ENCODE measurements at places on chromosomes 11 and 22.

DNA sequence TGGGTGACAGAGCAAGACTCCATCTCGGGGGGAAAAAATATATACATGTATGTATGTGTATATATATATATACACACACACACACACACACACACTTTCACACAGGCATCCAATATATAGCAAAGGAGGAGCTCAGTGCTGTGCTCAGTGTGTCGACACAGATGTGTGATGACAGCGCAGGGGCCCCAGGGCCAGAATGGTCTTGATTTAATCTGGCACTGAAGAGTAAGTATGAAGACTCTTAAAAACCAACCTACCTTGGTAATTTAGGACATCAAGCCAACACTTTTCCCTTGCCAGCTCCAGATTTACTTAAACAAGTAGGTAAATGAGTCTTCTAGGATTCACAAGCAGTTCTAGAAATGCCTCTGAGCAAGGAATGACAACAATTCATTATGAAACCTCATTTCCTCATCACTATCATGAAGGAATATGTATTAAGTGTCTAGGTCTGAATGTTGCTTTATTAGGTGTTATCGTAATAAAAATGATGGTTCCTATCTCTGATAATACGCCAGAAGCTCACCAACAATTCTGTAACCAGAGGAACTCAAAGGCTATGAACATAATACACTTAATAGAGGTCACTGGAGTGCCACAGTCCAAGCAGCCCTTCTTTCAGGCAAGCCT lies 71.5 kb downstream of the SGSM3 start:
- DNase-seq = no peak

DNA sequence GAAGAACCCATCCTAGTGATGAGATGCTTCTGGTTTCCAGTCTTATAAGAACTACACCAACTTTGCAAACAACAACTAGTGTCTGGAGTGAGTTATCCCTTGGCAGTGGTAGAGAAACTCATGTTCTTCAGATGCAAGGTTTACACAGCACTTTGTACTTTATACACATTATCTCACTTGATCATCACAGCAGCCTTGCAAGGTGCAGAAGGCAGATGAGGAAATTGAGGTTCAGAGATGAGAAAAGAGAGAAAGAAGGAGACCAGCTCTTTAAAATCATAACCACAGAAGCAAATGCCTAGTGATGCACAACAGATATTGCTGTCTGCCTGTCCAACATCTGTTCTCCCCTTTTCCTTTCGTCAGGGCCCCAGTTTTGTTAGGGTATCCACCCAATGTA lies 16.7 kb upstream of the CD44 start:
- DNase-seq = no peak

DNA sequence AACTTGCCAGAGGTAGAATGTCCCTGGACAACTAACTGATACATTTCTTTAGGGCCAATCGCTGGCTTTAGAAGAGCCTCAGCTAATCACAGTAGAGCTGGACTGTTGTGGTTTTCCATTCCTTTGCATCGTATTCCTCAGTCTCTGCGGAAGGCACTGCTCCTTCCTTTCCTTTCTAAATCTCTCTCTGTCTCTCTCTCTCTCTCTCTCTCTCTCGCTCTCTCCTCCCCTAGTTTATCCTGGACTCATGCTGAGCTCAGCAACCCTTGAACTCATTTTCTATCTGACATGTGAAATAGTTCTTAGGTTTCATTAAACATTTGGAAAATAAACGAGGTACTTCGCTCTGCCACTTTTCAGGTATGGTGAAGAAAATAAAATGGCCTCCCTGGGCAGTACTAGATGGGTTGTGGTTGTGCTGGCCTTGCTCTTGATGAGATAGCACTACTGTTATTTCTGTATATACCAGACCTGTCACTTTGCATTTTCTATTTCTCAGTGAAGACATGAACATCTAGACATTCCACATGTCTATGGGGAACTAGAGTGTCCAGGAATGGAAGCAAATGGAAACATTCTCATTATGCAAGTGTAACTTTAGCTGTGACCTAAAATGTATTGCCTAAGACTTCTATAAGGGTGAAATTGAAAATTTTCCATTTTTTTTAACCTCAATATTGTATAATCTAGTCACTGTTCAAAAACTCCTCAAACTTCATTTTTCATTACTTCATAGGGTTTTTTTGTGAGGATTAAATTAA lies 12.0 kb upstream of the SESN3 start:
- DNase-seq = no peak

GRCh38 chr11:59180168-59180776 lies 8.3 kb downstream of the DTX4 start:
- no peak for DNase-seq
